ENCODE measurements at places on chromosomes 4 and X.

- no peak for DNase-seq
These were observed 19.5 kb downstream of the SMPX start for GRCh38 chrX:21738210-21738949.

- no peak for DNase-seq
These were observed 9.6 kb upstream of the ABLIM2 start for GRCh38 chr4:8168232-8168631.

DNA sequence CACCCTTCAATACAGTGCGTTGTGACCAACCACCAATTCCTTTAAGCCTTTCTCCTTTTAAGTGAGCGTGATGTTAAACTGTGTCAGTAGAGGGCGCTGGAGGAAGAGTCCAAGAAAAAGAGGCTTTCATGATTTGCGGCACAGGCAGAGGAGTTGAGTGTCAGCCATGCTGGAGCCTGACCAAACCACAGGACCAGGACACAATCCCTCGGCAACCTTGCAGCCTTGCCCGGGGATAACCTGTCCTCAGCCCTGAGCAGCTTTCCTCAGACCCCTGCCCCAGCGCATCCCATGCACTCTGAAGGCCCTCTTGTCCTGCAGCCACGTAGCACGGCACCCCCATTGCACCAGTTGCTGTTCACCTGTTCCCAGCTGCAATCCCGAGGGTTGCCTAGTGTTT is 53.5 kb upstream of the SMIM31 start:
- no peak for DNase-seq

DNA sequence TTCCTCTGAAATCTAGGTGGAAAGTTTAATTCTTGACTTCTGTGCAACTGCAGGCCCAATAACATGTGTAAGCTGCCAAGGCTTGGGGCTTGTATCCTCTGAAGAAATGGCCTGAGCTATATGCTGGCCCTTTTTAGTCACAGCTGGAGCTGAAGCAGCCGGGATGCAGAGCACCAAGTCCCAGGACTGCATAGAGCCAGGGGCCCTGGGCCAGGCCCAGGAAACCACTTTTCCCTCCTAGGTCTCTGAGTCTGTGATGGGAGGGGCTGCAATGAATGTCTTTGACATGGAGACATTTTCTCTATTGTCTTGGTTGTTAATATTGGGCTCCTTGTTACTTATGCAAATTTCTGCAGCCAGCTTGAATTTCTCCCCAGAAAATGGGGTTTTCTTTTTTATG is 588.5 kb downstream of the CENPC start:
- DNase-seq: no peak

GRCh38 chrX:18441780-18442367 is 16.5 kb downstream of the CDKL5 start:
- no peak for DNase-seq

DNA sequence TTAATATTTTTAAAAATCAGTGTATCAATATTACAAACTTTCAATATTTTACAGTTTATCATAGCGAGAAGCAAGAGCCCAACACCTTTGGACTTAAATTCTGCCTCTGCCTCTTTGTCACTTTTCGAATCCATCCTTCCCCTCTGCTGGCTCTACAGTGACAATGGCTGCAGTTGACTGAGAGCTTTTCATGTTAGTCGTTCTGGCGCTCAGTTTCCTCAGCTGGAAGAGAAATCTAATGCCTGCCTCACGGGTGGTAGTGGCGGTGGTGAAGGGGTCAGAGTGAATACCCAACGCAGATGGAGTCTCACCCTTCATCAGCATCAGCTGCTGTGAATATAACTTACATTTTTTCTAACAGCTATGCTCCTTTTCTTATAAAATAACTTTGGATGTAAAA is 144.8 kb downstream of the NWD2 start:
- DNase-seq: no peak

GRCh38 chr4:94412658-94413038 is 39.1 kb upstream of the PDLIM5 start:
- DNase-seq: no peak

DNA sequence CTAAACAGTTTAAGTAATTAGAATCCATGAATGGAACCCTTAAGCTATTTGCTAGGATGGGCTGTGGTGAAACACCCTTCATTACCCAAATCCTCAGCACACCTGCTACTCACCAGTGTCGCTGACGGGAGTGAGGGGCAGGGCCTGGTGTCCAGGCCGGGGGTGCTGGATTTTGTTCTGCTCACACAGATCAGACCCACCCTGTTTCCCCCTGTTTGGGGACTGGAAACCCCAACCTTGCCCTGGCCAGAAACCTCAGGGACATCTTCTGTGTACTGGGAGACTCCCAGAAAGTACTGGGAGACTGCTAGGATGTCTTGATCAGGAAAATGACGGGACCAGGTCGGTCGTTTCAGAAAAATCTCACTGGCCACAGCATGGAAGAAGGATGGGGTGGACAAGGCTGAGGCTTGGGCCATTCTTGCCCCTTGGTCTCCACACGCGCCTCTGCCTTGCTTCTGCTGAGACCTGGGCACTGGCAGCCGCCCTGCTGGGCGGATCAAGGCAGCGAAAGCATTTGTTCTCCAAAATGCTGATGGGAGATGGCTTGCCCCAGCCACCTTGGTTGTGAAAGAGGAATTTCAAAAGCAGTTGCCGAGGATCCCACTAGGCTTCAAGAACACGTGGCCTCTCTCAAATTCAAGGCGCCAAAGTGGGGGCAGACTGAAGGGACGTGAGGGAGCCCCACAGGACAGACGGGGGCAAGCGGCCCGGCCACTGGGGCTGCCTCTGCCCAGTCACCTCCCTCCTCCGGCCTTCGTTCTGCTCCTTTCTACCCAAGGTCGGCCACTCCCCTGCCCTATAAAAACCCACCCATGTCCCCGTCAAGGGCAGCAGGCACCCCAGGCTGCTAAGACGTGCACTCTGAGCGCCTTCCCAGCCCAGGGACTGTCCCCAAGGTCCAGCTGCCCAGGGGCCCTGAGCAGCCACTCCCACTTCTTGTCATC is 23.5 kb upstream of the PDE6B start:
- DNase-seq: peak; percentile 19

DNA sequence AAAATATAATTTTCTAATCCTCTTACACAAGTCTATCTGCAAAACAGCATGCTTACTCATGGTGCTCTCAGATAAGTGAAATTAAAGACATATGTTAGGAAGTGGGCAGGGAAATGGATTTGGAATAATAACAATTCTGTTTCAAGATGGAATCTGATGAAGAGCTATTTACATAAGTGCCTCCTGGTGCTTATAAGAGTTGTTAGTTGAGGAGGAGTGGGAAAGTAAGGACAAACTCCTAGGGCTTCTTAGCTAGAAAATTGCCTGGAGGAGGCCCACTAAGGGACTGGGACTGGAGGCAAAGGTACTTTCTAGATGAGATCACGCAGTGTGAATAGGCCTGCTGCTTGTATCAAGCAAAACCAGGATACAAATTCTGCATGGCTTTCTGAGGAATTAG is 939.8 kb downstream of the GLUD2 start:
- no peak for DNase-seq

DNA sequence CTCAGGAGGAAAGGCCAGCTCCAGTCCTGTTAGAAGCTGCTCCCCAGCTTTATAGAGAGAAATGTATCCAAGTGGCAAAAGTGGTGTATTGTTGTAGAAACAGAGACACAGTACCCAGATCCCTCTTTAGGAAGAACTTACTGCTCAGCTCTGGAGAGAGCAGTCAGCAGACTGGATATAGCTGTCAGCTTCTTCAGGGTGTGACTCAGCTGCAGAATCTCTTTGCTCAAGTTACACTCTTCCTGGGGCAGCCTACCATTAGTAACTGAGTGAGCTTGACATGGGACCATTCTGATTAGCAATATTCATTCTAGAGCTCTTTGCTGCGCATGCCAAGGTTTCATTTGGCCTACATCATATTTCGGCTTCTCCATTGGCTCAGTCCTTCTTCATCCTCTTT is 40.5 kb downstream of the ATP1B4 start:
- DNase-seq: no peak

GRCh38 chrX:110951472-110952269 is 144.3 kb upstream of the PAK3 start:
- DNase-seq: no peak

- no peak for DNase-seq
These were observed 67.4 kb downstream of the GLRB start for GRCh38 chr4:157143369-157143768.

DNA sequence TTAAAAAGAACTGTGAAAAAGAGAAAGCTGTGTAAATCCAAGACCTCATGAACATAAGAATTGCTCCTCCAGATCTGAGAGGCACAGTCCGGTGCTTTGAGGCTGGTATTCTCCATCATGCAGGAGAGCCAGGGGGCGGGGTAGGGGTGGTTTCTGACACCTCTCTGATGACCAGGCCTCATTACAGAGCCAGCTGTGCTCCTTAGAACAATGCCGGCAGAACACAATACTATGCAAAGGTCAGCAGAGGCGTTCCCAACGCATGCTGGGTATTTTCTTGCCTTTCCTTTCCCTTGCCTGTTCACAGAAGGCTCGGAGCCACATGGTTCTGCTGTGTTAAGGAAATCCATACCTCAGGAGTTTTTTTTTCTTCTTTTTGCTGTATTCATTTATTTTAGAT is 91.2 kb upstream of the SOD3 start:
- no peak for DNase-seq

- DNase-seq: no peak
These were observed 106.2 kb downstream of the MAML3 start for GRCh38 chr4:140047786-140048185.

GRCh38 chr4:110287130-110287529 is 88.7 kb upstream of the ELOVL6 start:
- no peak for DNase-seq

- DNase-seq: no peak
These were observed 44.4 kb upstream of the DHRSX start for GRCh38 chrX:2545144-2545543.

- no peak for DNase-seq
These were observed 928.1 kb downstream of the PDHA2 start for GRCh38 chr4:96767815-96768480.

- DNase-seq: no peak
These were observed 35.0 kb upstream of the CLCN4 start for GRCh38 chrX:10121787-10122186.

DNA sequence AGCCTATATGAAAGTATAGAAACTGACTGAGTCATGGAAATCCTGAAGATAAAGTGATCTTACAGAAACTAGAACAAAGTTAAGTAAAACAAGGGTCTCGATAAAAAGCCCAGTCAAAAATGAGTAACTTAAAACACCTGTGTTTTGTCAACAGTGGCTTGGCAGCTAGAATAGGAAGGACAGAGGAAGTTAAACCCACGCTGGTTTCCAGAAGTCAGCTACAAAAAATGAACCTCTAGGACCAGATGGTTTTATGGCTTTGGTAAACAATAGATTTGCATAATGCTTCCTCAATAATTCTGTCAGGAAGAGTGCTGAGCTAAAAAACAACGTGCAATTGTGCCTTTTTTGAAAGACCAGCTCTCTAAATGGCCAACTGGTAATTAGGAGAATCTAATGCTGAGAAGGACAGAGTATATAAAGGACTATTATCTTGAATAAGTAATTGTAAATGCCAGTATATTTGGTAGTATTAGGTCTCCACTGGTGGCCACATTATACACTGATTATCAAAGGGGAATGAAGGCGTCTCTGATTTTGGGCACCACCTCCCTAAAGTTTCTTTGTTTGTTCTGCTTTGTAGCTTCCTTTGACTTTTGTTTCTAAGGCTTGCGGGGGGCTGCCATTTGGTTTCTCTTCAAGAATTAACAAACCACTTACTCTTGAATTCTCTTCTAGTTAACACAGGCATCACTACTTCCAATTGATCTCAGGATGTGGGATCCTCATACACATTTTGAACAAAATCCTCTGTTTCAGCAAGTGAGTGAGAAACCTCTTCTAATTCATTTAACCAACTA is 72.2 kb upstream of the PPP3CA start:
- DNase-seq: no peak

DNA sequence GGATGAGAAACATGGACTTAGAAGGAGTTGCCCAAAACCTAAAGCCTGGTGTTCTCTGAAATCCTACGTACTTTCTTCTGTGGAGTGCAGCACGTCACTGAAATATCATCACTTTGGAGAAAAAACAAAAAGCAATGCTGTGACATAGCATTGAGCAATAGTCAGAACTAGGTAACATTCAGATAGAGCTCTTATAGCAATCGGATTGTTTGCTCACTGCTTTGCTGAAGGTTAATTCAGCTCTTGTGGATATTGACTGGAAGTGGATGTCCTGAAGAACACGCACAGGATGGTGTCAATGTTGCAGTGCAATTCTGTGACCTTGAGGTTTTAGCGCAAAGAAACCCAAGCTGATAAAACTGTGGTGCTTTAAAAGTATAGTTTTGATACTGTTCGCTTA is 114.2 kb upstream of the GRXCR1 start:
- no peak for DNase-seq

DNA sequence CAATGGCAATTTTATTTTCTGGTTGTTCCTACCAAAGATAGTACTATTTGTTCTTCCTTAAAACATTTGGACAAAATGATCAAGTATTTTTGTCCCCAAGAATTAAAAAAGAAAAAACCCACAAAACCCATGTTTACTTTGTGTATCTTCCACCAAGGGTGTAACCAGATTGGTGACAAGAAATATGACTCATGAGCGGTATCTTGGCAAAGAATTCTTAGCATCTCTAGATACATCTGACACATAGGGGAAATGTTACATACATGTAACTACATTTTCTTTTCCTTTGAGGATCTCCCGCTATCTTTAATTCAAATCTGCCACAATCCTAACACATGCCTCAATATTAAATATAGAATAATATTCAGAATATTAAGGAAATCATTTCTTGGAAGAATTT is 78.7 kb downstream of the WDFY3 start:
- no peak for DNase-seq

DNA sequence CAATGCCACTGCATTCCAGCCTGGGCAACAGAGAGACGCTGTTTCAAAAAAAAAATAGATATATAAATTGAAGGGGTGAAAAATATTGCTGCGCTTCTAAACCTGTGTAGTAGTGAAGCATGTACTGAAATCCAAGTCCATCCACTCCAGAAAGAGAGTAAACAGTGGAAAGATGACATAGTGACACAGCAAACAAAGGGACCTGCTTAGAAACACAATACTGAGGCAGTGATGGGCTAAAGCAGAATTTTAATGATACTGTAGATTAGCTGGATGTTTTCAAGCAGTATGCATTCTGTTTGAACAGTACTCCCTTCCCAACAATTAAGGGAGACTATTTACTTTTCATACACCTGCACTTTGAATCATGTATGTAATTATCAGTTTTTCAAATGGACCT is 42.5 kb downstream of the TFDP3 start:
- DNase-seq: no peak

- DNase-seq: no peak
These were observed 27.9 kb upstream of the PRPS1 start for GRCh38 chrX:107600366-107600765.

- no peak for DNase-seq
These were observed 74.2 kb upstream of the CT45A1 start for GRCh38 chrX:135639066-135639780.

GRCh38 chr4:155559915-155560314 is 106.7 kb upstream of the GUCY1A1 start:
- DNase-seq: no peak

- DNase-seq: no peak
These were observed 187.0 kb downstream of the AFAP1 start for GRCh38 chr4:7752649-7753048.

All from tibial artery (tissue), 4 donors.